Non-pigmented ciliary epithelial cell (primary cell): ENCODE measurements at places on chromosomes 1 and 21.

DNA sequence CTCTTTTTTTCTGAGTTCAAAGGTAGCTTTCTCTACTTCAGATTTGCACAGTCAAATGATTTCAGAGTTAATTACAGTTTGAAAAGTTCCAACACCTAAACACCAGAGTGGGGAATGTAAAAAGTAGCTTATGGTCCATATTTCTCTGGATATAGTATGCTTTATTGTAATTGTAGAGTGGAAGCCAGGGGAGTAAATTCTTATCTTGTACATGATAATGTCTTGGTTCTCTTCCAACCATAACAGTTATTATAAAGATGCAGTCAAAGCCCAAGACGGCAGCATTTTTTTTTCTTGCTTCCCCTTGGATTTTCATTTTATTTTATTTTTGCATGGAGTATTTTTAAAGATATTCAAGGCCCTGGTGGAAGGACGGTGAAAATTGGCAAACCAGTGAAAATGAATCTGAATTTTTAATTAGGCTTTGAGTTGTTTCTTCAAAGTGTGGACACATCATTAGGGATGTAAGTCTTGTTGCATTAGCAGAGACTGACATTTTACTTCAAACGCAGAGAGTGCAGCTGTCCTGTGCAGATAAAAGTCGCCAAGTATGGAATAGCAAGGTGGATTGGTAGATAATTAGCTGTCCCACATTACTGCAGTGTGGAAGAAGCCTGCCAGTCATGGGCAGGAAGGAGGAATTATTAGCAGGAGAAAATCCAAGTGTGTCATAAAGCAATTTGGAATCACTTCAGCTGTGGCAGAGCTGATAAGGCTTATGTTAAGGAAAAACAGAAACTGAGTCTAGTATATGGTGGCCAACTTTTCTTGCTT is 11.3 kb downstream of the CACHD1 start:
- DNase-seq, result no peak

- no peak for DNase-seq
These were observed 14.1 kb downstream of the TTC3 start for GRCh38 chr21:37087188-37087587.

- no peak for DNase-seq
These were observed at the start of gene EFNA1 for GRCh38 chr1:155127105-155127966. EFNA1 (plus strand) TSS chr1:155127876; CDS start chr1:155127978, 102 bp downstream.

DNA sequence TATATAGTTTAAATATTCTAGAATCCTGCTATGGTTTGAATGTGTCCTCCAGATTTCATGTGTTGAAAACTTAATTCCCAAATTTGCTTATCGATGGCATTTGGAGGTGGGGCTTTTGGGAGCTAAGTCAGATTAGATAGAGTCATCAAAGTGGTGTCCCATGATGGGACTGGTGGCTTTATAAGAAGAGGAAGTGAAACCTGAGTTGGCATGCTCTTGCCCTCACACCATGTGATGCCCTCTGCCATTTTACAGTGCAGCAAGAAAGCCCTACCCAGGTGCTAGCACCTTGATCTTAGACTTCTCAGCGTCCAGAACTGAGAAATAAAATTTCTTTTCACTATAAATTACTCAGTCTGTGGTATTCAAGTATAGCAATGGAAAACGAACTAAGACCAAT is 111.3 kb downstream of the TGFB2 start:
- no peak for DNase-seq

- DNase-seq, result no peak
These were observed 201.8 kb downstream of the SIPA1L2 start for GRCh38 chr1:232428036-232428645.

DNA sequence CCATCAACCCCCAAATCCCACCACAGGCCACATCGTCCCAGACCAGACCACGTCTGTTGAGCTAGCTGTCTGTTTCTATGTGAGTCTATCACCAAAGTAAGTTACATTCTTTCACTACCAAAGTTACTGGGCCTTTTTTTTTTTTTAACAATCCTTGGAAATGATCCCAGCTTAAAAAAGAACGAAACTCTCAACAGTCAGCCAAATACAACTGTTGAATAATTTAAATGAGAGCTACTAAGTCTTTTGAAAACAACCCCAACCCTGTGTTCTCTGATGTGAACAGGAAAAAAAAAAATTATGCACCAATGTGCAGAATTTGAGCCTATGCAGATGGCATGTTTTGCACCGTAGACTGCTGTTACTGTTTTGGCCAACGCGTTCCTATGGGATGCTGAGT is 134.0 kb upstream of the ETS2 start:
- DNase-seq, result no peak

- DNase-seq, result no peak
These were observed 43.5 kb downstream of the CHIA start for GRCh38 chr1:111334169-111334568.

DNA sequence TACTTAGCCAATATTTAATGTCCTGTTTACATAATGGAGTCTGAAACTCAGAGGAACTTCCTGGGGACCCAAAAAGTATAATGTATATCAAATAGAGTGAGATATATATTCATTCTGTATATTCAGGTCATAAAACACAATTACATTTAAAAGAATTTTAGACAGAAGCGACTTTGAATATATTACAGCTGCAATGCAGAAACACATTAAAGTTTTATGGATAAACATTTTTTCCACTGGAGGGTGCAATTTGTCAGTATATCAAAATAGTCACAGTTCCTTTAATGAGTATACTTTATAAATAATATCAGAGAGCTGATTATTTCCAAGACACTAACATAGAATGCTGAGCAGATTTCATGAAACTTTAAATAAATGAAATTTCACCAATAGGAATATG is 43.9 kb upstream of the CRB1 start:
- DNase-seq, result no peak

DNA sequence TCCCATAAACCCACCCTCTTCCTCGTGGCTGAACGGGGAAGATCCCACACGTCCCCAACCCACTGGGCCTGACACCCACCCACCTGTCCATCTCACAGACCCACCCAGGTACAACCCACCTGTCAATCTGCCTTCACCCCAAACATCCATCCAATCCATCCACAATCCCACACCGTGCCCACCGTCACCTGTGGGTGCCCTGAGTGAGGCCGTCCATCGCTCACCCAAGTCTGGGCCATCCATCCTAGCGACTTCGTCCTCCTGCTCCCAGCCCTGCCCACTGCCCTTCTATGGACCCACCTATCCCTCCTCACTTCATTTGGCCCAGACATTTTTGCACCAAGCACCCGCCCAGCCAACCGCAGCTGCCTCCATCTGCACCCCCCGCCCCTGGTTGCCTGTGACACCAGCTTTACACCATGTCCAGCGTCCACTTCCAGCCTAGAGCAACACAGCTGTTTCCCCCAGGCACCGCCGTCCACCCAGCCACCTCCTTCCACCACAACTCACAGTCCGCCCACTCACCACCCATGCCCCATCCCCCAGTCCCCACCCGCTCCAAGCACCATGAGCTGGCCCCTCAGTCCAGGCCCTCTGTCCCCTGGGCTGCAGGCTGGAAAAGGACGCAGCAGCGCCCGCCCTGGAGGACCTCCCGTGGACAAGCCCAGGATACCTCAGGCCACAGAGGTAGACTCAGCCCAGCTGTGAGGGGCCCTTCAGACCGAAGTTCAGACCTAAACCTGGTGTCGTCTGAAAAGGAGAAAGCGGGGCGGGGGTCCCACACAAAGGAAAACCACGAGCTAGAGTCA is 7.7 kb downstream of the TTLL10 start:
- DNase-seq, result no peak

- no peak for DNase-seq
These were observed 52.1 kb downstream of the OBSCN start for GRCh38 chr1:228259951-228260350.

- no peak for DNase-seq
These were observed 76.6 kb upstream of the ZNF644 start for GRCh38 chr1:91098299-91098906.

GRCh38 chr1:17013491-17014320 is 2.0 kb upstream of the ATP13A2 start:
- no peak for DNase-seq

- DNase-seq, result no peak
These were observed 72.5 kb downstream of the PAX7 start for GRCh38 chr1:18703041-18703621.

GRCh38 chr1:184075055-184076029 is 23.8 kb downstream of the TSEN15 start:
- no peak for DNase-seq

DNA sequence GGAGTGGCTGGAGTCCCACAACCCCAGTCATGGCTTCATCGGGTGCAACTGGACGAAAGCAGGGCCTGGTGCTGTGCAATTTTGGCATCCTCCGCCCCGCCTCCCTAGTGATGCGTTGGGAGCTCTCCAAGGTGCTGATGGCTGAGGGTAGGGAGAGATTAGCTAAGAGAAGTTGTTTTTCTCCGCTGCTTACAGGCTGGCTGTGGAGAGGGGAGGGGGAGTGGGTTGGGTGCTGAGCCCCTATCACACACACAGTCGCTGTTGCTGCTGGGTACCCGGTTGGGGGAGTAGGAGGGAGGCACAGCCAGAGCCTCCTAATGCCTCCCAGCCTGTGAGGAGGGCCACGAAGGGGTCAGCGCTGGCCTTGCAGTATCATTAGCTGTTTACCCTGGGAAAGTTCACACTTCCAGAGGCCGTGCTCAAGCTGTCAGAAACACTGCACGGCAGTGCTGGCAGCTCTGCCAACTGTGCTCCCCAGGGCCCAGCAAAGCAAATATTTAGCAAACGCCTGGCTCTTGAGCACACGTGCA is 110.0 kb downstream of the GRIK3 start:
- no peak for DNase-seq

DNA sequence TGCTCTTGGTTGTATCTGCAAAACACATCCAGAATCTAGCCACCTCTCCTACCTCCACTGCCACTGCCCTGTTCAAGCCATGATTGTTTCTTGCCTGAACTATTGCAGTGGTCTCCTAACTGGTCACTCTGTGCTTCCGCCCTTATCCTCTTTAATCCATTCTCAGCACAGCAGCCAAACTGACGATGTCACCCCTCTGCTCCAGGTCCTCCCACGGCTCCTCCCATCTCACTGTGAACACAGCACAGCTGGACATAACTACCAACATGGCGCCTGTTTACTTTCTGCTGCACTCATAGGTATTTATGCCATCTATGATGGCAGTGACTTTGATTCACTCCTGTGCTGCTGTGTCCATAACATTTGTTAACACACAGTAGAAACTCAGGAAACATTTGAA is 406.7 kb downstream of the DISC1 start:
- no peak for DNase-seq

- DNase-seq, result no peak
These were observed 65.1 kb upstream of the RGL1 start for GRCh38 chr1:183739741-183740271.

DNA sequence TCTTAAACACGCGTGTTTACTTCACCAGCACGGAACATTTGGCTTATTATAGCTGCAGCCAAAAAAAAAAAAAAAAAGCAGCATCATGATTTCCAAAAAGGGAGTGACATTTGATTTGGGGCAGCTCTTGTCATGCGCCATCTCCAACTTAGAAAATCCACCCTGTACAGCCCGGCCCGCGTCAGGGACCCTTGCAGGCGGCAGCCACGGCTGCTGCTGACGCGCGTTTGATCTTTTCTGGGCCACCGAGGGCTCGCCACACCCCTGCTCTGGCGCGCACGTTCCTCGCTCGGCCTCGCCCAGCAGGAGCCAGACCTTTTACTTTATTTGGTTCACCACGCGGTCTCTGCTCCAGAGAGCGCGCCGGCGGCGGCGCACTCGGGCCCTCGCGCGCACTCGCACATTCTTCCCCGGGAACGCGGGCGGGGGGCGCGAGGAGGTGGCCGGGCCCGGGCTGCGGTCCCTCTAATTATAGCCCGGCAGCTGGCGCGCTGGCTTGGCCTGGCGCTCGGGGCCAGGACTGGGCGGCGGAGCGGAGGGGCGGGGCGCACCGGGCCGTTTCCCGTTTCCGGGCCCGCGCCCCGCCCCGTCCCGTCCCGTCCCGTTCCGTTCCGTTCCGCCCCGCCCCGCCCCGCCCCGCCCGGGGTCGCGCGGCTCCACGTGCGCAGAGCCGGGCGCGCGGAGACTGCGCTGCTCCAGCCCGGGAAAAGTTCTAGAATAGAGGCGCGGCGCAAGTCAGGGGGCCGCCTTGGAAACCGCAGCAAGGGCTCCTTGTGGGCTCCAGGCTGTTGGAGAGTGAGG is 10.2 kb downstream of the IRF2BP2 start:
- DNase-seq, result no peak

GRCh38 chr1:75723989-75724471 is 479 bp upstream of the ACADM start:
- no peak for DNase-seq

GRCh38 chr1:156676114-156676819 is 940 bp downstream of the NES start:
- no peak for DNase-seq

GRCh38 chr1:40305871-40306270 is 11.2 kb downstream of the COL9A2 start:
- no peak for DNase-seq

DNA sequence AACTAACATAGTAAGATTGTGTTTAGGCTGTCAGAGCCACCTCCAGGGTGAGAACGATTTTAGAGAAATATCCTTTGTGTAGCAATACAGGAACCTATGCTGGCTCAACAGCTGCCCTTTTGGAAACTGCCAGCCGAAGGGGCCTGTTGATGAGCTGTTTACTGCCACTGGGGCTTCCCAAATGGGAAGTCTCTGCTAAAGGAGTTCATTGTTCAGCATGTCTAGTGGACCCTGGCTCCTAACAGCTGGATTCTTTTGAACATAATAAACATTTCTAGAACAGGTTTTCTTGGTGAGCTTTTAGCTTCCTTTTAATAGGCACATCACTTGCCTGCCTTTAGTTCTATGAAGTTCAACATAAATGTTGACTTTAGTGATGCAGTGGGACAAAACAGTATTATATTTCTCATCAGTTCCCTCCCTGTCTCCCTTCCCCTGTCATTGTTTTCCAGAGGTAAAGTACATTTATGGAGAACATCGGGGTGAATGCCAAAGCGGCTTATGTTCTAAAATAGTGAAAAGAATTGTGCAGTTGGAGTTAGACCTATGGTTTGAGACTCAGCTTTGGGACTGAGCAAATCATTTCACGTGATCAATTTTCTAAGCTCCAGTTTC is 57.4 kb downstream of the UCK2 start:
- DNase-seq, result no peak

- DNase-seq, result no peak
These were observed 9.1 kb downstream of the RHOU start for GRCh38 chr1:228744356-228744755.

GRCh38 chr1:108000620-108001111 is 35.7 kb upstream of the VAV3 start:
- DNase-seq, result peak; percentile 73

GRCh38 chr1:106325600-106325999 is 730.9 kb upstream of the PRMT6 start:
- no peak for DNase-seq

DNA sequence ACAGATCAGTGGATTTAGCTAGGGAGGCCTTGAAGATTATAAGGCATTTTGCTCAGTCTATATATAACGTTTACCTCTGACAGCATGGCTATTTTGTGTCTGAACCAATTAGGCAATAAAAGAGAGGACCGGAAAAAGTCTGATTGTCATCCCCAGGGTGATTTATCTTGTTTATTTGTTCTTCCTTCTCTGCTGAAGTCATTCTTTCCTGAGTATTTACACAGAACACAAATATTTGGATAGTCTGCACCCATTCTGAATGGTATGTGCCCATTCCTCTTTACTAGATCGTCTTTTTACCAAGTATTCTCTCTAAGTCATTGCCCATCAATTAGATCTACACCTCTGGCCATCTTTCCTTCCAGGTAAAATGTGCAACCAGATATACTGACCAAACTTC is 1602.9 kb downstream of the KCNT2 start:
- DNase-seq, result no peak

- no peak for DNase-seq
These were observed 19.7 kb downstream of the PPFIA4 start for GRCh38 chr1:203045821-203046594.

- DNase-seq, result no peak
These were observed 73.3 kb downstream of the IFI44 start for GRCh38 chr1:78722947-78723346.

GRCh38 chr1:27992276-27992675 is 32.5 kb downstream of the XKR8 start:
- no peak for DNase-seq
